CD4-positive, alpha-beta T cell treated with Interleukin-4 for 1 hour (primary cell): ENCODE measurements at places on chromosomes 5 and 9.

DNA sequence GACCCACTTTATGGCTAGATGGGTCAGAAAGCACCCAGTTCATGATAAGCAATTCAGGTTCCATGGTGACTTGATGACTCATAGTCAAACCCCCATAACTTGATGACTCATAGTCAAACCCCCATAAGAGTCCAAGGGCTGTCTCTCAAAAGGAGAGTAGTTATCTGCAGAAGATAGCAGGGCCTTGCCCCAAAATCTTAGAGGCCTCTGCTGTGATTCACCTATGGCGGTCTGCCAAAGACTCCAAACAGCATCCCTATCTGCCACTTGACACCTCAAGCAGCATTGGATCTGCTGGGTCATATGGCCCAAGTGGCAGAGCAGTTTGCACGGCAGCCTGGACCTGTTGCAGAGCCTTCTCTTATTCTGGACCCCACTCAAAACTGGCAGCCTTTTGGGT lies 395.2 kb upstream of the KIF2A start:
- no peak for DNase-seq

DNA sequence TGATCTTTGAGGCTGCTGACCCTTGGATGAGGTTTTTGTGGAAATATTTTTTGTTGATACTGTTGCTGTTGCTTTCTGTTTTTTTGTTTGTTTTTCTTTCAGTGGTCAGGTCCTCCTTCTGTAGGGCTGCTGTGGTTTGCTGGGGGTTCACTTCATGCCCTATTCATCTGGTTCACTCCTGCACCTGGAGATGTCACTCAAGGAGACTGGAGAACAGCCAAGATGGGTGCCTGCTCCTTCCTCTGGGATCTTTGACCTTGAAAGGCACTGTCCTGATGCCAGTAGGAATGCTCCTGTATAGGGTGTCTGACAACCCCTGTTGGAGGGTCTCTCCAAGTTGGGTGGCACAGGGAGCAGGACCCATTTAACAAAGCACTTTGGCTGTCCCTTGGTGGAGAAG lies 67.0 kb upstream of the ACTBL2 start:
- DNase-seq, result no peak

GRCh38 chr5:14415024-14415697 lies 166.4 kb upstream of the OTULINL start:
- no peak for DNase-seq

- DNase-seq, result no peak
Observed at GRCh38 chr9:114008667-114009410, 69.3 kb downstream of the AMBP start.

- no peak for DNase-seq
Observed at GRCh38 chr5:98110282-98110691, 663.2 kb upstream of the RGMB start.
